Body of pancreas (tissue), 4 donors: ENCODE measurements at places on chromosomes 4 and X.

DNA sequence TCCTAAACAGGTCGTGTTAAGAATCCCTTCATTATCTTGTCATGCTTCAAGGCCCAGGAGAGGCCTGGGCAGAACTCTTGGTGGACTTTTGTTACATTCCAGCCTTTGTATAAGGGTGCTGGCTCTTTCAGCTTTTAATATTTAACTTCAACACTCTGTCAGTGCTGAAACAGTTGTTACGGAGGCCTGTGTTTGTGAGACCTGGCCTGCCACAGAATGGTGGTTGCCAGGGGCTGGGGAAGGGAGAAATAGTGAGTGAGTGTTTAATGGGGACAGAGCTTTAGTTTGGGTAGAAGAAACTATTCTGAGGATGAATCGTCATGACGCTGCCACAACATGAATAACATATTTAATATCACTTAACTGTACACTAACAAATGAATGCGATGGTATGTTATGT lies 1027.6 kb upstream of the PRKX start:
- H3K4me1 ChIP-seq: no peaks in the 10 kb centered on the region
- no peak for DNase-seq
- no peaks in the 10 kb centered on the region for H3K27me3 ChIP-seq
- no peak overlapping the region for H3K27ac ChIP-seq
- H3K4me3 ChIP-seq: no peak overlapping the region

GRCh38 chr4:37124800-37125199 lies 119.7 kb upstream of the NWD2 start:
- H3K27ac ChIP-seq: no peak overlapping the region
- no peaks in the 10 kb centered on the region for H3K36me3 ChIP-seq
- no peak overlapping the region for H3K4me3 ChIP-seq
- no peak for DNase-seq
- no peaks in the 10 kb centered on the region for H3K4me1 ChIP-seq

- no peaks in the 10 kb centered on the region for H3K27me3 ChIP-seq
- no peaks in the 10 kb centered on the region for H3K36me3 ChIP-seq
- no peak overlapping the region for H3K4me3 ChIP-seq
Observed at GRCh38 chr4:36551697-36552214, 270.3 kb downstream of the DTHD1 start.

DNA sequence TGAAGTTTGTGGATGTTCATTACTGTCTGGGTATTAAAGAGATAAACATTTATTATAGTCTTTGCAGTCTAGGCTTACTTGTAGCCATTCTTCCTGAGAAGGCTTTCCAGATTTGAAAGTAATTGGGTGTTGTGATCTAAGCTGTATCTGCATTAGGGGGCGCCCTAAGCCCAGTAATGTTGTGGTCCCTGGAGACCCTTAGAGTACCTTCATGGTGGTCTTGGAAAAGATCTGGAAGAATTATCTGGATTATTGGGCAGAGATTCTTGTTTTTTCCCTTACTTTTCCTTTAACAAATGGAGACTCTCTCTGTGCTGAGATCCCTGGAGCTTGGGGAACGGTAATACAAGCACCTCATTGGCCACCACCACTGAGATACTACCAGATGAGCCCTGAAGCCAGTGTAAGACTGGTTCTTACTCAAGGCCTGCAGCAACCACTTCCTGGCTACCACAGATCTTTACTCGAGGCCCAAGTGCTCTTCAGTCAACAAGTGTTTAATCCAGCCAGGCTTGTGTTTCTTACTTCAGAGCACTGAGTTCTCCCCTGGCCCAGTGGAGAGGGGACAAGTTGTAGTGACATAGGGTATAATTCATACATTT lies 63.1 kb downstream of the RTL3 start:
- DNase-seq: no peak
- no peaks in the 10 kb centered on the region for H3K36me3 ChIP-seq
- no peaks in the 10 kb centered on the region for H3K27me3 ChIP-seq
- no peak overlapping the region for H3K4me3 ChIP-seq
- no peak overlapping the region for H3K27ac ChIP-seq
- no peaks in the 10 kb centered on the region for H3K4me1 ChIP-seq
